NCI-H2081 (cell line): ENCODE measurements at places on chromosomes 2 and 18.

- DNase-seq, result no peak
Measured at GRCh38 chr2:241551998-241552737, 6.4 kb upstream of the BOK start.

DNA sequence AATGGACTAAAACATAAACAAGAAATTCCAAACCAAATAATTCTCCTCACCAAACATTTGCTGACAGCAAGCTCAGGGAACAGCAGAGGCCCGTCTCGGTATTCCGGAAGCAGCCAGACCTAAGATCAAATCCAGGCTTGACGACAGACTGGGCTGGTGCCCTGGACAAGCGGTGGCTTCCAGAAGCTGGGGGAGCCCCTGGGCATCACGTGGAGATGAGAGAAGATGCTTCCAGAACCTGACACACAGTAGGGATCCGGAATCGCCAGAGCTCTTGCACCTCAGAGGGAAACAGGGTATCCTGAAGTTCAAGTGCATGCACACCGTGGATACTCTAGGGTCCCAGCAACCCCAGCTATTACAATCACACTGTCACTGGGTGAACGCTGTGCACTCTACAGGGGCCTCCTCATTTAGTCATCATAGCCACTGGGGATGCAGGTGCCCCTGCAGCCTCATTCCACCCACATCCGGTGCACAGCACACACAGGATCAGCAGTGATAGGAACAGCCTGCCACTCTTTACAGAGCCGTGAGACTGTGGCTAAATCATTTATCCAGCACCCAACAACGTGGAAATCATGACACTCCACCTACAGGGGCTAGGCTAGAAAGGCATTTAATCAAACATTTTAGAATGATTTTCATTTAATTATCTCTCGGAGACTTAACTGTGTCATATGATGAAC is 102.6 kb downstream of the HDAC4 start:
- no peak for DNase-seq

DNA sequence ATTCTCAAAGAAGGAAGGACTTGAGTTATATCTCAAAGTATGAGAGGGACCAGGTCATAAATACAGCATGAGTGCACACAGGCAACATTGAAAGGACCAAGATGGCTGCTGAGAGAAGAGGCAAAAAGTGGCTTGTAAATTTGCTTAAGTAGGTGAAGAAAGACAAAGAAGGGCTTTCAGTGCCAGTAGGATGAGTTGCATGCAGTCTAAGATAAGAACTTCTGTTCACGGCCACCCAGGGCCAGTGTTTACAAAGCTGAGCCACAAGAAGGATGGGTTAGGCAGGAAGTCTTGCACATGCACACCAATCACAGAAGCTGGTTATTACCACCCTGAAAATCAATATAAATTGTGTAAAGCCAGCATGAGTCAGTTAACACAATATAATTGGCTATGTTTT is 3.1 kb upstream of the ABCB11 start:
- DNase-seq, result no peak

- peak; percentile 4 for DNase-seq
Measured at GRCh38 chr2:202577250-202578183, 57.3 kb upstream of the FAM117B start.

DNA sequence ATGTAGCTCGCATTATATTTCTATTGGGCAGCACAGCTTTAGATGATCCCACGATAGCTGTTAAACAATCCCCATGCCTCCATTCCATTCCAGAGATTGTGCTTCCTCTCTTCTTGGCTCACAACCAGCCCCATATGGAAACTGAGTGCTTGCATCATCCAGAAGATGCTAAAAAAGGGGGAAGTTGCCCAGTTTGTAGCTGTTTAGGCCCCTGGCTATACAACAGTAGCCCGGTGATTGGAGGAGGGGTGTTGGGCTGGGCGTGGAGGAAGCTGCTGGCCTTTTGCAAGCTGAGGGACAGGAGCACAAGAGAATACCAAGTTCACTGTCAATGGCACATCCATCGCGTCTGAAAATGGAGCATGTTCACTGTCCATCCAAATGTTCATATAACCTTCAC is 360.2 kb downstream of the ALK start:
- DNase-seq, result no peak
